H1 (cell line): ENCODE measurements at places on chromosomes 5 and 9. TPM values are rescaled to one million over a fixed set of nuclear protein-coding genes. Genes with fewer than 3 reads are reported as not detected.
A peak's percentile ranks its signal among the peaks of the same experiment; 100 is the strongest.

DNA sequence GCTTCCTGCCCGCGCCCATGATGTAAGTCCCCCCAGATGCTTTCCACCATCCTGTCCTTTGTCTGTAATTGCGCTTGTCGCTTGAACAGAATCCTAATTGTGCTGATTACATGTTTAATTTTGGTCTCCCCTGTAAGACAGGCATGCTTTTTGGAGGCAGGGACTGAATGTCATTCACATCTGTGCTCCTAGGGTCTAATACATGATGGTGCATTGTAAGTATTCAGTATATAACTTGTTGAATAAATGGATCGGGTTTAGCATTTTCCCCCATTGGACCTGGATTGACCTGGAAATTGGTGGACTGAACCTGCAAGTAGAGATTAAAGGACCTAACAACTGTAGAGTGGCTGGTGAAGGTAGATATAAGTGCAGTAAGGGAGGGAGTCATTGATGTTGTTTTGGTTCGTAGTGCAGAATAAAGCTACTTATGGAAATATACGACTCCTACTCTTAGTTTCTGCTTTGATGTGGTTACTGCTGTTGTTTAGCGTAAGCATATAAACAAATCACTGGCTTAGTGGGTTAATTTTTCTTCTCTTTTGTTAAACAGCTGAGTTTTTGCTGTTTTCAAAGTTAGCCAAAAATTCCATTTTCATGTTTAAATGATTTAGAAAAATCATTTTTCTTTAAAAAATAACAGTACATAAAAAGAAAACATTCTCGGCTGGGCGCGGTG lies 57.3 kb downstream of the TRIO start:
- no peak for DNase-seq

GRCh38 chr9:68507806-68508145 lies 32.9 kb downstream of the TMEM252 start:
- DNase-seq: no peak

GRCh38 chr9:81377921-81378320 lies 311.4 kb downstream of the TLE1 start:
- DNase-seq: no peak

DNA sequence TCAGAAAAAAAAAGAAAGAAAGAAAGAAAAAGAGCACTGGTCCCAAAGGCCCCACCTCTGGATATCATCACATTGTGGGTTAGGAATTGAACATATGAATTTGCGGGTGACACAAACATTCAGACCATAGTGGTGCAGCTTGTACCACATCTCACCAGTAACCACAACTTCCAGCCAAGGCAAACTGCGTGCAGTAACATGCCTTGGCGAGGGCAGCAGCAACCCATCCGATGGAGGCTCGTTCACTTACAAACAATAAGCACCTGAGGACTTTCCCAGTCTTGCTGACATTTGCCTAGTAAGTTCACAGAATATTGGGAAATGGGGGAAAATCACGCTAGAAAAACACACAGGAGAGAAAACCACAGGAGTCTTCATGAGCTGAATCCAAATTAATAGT lies 508.1 kb downstream of the ZNF608 start:
- no peak for DNase-seq

GRCh38 chr5:82217917-82218316 lies 60.2 kb downstream of the RPS23 start:
- no peak for DNase-seq

DNA sequence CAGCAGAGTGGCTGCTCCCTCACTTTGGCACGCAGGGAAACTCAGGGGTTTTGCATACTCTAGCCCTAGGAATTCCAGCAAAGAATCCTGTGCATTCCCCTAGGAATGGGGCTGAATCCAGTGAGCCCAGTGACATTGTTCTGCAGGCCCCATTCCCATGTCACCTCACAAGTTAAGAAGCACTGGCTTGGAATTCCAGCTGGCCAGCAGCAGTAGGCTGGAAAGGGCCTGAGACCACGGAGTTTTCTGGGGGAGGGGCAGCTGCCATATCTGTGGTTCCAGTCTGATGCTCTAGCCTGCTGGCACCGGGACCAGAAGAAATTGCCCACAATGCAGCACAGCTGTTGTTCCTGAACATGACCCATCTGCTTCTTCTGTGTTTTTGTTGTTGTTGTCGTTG lies 217.6 kb upstream of the DMRTA1 start:
- no peak for DNase-seq

- DNase-seq: no peak
Measured at GRCh38 chr5:179494774-179495526, 55.4 kb upstream of the RUFY1 start.

GRCh38 chr5:96140084-96140483 lies 178.4 kb upstream of the ELL2 start:
- DNase-seq: no peak

DNA sequence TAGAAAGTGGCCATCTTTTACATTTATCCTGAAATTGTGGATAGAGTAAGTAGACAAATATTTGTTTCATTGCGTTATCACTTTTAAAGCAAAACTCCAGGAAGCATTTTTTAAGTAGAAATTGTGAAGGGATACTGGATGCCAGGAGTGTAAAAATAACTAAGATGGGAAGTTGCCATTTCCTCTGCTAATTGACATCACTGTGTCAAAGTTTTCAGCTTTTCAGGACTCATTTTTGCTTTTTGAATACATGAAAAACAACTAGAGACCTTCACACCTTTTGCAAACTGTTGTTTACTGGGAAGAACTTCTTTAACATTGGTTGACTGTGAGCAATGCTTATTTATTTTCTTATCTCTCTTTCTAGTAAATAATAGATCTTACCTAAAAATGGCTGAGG lies 337.5 kb downstream of the NR2F1-AS1 start:
- no peak for DNase-seq

DNA sequence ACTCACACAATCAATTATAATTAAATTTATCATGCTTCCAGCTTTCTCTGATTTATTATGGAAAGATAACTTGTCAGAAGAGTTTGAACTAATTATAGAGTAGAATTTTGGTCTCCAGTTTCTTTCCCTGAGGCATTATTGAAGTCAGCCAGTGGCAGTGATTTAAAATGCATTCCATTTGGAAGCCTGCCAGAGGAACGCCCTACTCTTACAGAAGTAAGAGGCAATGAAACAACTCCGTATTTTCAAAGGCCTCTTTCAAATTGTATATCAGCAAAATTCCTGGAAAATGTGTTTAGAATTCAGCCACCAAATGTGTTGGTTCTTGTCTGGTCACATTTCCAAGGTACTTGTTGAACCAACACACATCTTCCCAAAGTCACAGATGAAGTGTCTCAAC lies 640.9 kb downstream of the SEMA5A start:
- DNase-seq: no peak

DNA sequence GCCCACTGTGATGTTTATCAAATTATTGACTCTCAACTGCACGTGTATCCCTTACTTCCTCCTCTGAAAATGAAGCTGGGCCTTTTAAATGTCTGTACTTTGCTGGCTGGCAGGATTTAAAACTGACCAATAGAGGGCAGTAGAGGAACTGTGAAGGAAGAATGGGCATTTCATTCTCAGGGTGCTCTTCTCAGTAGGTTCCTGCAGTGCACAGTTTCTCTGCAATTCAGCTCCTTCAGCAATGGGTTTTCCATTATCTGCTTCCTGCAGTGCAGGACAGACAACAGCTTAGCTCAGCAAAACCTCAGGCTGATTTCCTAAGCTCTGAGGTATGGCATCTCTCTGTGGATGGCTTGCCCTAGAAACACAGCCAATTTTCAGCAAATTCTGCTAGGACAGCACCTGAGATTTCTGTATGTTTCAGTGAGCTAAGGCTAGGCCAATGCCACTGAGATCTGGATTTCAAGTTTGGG lies 298.4 kb upstream of the PRDM9 start:
- peak; percentile 13 for DNase-seq

- DNase-seq: no peak
Measured at GRCh38 chr5:73625944-73626811, at the start of gene ARHGEF28. Gene ARHGEF28, plus strand, starts transcription at chr5:73626196. Its CDS starts 58,656 bp downstream, at chr5:73684852.

DNA sequence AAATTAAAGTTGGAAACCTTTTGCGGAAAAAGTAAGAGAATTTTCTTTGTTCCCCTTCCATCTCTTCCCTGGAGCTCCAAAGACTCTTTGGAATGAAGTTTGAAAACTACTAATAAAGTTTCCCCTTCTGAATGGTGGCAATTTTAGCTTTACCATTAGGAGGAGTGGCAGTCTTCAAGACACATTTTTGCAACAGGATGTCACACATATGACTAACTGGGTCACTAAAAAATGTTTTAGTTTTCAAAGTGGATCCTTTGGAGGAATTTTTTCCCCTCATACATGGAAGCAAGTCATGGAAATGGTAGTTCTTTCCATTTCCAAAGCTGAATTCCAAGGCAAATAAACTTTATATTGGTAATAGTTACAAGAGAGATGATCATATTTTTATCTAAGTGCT lies 15.6 kb downstream of the FBXO4 start:
- DNase-seq: no peak

GRCh38 chr5:174575043-174575442 lies 149.3 kb upstream of the MSX2 start:
- no peak for DNase-seq

DNA sequence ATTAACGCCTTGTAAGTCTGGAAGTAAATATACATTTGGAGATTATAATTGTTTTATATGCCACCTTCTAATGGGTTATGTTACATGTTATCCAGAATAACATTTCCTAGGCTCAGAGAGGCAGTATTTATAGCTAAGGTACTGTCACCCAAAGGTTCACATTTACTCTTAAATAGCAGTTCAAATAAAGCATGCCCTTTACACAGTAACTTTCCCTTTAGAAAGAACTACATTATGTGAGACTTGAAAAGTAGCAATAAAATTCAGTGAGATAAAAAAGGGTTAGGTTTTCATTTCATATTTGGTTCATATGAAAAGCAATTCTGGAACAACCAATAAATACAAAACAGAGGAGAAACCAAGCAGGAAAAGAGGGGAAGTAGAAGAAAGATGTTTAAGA lies 35.1 kb downstream of the SKIC3 start:
- DNase-seq: no peak

GRCh38 chr5:139636975-139637408 lies 11.2 kb upstream of the CXXC5 start:
- DNase-seq: no peak

DNA sequence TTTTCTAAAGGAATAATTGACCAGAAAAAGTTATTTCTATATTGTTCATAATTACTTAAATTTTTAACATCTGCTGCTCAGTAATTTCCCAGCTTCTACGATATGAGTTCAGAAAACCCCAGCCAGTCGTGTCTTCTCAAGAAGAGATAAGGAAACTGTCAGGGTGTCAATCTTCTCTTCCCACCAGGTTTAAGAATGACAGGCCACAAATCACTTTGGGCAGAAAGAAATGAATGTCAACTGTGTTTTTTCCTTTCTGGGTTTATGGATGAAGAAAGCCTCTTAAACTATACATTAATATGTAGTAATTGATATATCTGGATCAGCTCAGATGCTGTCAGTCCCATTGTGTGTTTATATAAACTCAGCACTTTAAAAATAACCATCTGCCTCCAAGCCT lies 453.2 kb upstream of the NUDT12 start:
- no peak for DNase-seq

GRCh38 chr9:121662359-121662758 lies 10.9 kb downstream of the DAB2IP start:
- no peak for DNase-seq

DNA sequence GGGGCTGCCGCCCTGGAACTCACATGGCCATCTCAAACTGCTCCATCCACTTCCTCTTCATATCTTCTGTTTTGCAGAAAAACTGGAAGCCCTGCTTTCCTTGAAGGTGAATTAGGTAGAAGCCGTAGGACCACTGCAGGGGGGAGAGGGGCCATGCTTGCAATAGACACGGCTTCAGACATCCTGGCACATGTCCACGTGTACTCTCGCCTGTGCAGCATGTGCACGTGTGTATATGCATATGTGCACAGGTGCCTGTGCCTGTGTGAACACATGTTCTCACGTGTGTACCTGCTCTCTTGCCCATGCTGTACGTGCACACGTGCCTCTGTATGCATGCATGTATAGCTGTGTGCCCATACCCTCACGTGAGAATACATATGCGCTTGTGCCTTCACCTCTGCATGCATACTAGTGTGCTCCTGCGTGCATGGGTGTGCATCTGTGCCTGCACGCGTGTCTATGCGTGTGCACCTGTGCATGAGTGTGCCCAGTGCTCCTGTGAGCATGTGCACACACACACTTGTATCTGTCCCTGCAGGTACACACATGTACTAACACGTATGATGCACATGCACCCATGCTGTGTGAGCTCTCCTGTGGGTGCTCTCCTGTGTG lies 47.7 kb upstream of the SARDH start:
- no peak for DNase-seq

- DNase-seq: no peak
Measured at GRCh38 chr9:134537951-134538641, 103.5 kb upstream of the COL5A1 start.

GRCh38 chr9:96113032-96113431 lies 188.9 kb downstream of the HSD17B3 start:
- DNase-seq: no peak

DNA sequence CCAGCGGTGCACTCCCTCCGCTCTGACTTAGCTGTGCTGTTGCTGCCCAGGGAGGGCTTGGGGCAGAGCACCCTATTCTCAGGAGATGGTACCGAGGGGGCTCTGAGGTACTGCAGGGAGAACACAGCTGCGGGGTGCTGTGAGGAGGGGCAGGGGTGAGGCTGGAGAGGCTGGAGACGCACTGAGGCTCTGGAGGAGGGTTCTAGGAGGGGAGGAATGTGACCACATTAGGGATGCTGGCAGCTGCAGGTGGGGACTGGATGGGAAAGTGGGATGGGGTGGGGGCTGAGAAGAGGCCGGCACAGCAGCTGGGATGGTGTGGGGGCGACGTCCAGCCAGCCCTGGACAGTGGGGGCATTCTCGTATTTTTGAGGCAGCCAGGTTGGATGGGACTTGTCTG lies 20.9 kb downstream of the NCS1 start:
- no peak for DNase-seq

- no peak for DNase-seq
Measured at GRCh38 chr5:159163027-159163700, 46.2 kb downstream of the RNF145 start.

DNA sequence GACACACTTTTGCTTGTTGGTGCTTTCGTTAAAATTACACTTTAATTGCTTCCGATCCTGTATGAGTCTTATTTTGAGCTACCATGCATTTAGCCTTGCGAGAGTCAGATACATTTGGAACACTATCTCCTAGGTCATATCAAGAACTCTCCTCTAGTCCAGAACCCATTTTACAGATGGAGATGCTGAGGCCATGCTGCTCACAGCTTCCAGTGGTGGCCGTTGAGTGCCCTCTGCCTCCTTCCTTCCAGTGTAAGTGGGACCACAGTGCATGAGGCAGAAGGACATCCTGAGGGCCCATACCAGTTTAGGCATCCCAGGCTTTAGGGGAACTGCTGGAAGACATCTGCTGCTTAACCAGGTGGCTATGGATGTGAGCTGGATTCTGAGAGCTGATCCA lies 6.9 kb downstream of the CCNI2 start:
- peak; percentile 35 for DNase-seq

Gene HRCT1
- not detected in 2 replicates for total RNA-seq

Gene ACOT12
- 0.33 TPM in 1 of 2 replicates, not detected in the other for total RNA-seq

Gene PHF24
- total RNA-seq: 0.35 and 1.0 TPM in 2 replicates

Gene BARHL1
- not detected in 2 replicates for total RNA-seq

Gene CEP72
- total RNA-seq: 18.9 and 19.6 TPM in 2 replicates

Gene FBXW2
- 60.2 and 65.3 TPM in 2 replicates for total RNA-seq
